Lung microvascular endothelial cell (primary cell): ENCODE measurements at places on chromosomes 11 and 22. TPM values are rescaled to one million over a fixed set of nuclear protein-coding genes. Genes with fewer than 3 reads are reported as not detected.

BSX gene
- not detected in 2 replicates for total RNA-seq

DNA sequence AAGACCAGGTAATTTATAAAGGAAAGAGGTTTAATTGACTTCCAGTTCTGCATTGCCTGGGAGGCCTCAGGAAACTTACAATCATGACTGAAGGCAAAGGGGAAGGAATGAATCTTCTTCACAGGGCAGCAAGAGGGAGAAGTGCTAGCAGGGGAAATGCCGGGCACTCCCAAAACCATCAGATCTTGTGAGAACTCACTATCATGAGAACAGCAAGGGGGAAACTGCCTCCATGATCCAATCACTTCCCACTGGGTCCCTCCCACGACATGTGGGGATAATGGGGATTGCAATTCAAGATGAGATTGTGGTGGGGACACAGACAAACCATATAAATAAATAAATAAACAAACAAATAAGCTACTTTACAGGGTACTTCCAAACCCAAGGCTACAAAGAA is 28.8 kb upstream of the EXPH5 start:
- DNase-seq, result no peak

DNA sequence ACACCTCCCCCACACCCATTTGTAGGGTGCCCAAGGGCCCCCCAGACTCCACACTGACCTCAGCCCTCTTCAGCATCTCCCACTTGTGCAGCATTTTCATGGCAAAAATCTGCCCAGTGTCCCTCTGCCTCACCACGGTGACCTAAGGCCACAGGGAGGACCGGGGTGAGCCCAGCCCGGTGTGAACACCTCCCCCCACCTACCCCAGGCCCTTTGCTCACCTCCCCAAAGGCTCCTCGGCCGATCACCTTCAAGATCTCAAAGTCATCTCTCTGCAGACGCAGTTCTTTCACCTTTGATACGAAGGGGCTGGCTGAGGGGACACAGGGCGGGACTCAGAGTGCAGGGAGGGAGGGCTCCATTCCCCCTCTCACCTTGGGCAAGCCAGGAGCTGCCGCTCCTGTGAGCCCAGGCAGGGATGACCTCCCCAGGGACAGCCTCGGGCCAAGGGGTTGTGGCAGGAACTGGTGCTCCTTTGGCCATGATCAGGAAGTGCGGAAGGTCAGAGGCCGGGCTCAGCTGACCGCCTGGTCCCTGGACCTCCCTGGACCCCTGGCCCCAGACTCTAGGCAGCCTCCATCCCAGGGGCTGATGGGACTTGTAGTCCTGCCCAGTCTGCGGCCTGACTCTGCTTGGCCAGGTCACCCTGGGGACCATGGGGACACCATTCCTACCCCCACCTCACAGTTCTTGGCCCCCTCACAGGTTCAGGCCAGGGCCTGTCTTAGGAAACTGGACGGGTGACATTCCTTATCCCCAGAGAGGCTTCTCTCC is 2.7 kb downstream of the CDC42BPG start:
- DNase-seq, result no peak

OR6A2 gene
- under 0.01 TPM in 2 replicates for total RNA-seq

DNA sequence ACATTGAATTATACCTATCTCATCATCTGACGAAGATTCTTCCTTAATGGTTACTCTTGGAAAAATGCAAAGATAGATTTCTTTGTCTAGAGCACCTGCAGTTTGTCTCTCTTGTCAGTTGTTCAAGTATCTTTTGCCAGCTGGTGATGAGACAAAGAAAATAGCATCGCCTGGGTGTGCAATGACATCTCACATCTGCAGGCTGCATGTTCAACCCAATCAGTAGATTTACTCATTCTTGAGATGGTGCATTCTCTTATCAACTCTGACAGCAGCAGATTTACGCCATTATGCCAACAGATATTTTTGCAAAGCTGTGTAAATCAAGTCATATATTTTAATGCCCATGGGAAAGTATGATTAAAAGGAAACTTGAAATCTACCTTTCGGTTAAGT is 164.6 kb upstream of the PDGFD start:
- no peak for DNase-seq

GRCh38 chr11:125923012-125923579 is 18.8 kb downstream of the DDX25 start:
- DNase-seq, result peak; percentile 73

- DNase-seq, result peak; percentile 59
Measured at GRCh38 chr11:72308226-72309073, 64.5 kb upstream of the PHOX2A start.

OR51F2 gene
- total RNA-seq, result not detected in 2 replicates

DNA sequence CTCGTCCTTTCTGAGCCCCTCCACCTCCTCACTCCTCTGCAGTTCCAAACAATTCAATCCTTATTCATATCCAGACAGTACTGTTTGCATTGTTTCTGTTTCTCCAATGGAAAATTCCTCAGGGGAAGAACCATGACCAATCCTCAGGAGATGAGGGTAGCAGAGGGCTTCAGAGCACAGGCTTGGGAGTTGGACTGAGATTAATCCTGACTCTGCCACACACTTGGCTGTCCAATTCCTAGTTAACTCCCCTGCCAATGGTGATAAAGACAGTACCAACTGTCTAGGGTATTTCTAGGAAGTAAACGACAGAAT is 58.0 kb downstream of the MICAL3 start:
- DNase-seq, result no peak

DNA sequence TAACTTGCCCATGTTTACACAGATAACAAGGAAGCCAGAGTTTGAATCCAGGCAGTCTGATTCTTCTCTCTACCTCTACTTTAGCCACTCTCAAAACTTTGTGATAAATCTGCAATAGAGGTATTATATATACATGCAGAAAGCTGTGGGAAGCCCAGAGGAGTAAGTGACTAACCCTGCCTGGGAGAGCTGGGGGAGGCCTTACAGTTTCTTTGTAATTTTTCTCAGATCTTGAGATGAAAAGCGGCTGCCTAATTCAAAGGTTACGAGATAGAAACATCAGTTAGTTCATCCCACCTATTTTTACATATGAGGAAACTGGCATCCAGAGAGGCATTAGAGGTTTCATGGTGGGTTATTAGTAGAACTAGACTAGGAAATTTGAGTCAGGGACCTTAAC is 4.9 kb downstream of the STIM1 start:
- no peak for DNase-seq

DNA sequence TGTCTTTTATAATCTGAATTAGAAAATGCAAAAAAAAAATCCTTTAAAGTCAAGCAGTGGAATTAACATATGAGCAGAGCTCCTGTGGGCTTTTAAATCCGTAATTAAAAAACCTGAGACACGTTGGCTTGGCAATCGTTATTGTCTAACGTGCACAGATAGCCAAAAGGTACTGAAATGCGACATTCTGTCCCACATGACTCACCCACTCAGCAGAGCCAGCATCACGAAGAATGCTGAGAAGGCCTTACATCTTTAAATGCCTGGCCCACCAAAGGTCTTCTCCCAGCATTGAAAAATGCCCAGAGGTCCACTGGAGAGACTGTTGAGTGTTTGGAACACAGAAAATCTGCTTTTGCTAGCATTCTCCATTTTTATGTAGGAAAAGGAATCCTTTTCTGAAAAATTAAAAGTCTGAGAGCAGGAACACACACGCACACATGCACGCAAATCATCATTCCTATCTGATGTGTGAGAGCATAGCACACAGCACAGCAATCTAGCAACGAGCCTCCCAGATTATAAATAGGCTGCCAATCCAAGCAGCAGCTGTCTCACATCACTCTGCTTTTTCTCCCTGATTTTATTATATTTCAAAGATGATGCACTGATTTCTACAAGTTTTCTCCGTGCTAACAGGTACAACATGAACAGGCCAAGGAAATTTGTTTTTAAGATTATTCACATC is 94.5 kb downstream of the PHF21A start:
- no peak for DNase-seq

GAS2L1 gene
- total RNA-seq, result 12.6 and 18.3 TPM in 2 replicates

PITPNB gene
- total RNA-seq, result 17.7 and 23.4 TPM in 2 replicates

DNA sequence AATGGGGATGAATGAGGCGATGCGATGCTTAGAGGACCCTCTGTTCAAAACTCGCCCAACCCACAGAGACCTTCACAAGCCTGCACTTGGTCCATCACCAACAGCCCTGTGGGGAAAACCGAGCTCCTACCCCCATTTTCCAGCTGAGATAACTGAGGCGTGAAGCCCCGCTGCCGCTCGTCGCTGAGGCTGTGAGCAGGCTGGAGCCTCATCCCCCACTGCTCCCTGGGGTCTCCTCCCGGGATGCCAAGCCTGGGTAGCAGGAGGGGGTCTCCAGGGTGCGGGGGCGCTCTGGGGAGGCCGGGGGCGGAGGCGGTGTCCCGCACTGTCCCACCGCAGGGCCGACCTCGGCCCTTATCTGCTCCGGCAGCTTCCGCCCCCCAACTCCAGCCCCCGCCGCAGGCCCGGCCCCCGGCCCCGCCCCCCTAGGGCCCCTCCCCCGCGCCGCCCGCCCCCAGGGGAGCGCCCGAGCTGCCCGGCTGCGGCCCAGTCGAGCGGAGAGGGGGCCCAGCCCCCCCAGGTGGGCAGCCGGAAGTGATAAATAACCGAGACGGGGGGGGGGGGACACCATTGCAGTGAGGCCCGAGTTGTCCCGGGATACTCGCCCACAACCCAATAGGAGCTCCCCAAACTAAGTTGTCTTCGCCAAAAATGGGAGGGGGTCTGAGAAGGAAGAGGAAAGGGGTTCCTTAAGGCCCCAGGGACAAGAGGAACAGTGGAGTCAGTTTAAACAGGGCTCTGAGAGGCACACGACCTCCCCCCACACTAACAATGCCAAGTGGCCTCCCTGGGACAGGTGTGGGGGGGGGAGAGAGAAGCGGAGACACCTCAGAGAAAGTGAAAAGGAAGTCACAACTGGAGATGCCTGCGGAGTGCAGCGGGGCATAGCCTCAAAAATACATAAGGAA is 8.3 kb upstream of the SLC39A13 start:
- DNase-seq, result peak; percentile 41

MOGAT2 gene
- not detected in 2 replicates for total RNA-seq

DNA sequence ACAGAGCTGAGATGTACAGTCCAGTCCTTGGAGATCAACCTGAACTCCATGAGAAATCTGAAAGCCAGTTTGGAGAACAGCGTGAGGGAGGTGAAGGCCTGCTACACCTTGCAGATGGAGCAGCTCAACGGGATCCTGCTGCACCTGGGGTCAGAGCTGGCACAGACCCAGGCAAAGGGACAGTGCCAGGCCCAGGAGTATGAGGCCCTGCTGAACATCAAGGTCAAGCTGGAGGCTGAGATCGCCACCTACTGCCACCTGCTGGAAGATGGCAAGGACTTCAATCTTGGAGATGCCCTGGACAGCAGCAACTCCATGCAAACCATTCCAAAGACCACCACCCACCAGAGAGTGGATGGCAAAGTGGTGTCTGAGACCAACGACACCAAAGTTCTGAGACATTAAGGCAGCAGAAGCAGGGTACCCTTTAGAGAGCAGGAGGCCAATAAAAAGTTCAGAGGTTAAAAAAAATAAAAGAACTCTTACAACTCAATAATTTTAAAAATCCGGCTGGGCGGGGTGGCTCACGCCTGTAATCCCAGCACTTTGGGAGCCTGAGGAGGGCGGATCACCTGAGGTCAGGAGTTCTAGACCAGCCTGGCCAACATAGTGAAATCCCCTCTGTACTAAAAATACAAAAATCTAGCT is 69.9 kb upstream of the RTL6 start:
- DNase-seq, result peak; percentile 64

- no peak for DNase-seq
Measured at GRCh38 chr11:3189886-3190583, 24.9 kb upstream of the OSBPL5 start.

DNA sequence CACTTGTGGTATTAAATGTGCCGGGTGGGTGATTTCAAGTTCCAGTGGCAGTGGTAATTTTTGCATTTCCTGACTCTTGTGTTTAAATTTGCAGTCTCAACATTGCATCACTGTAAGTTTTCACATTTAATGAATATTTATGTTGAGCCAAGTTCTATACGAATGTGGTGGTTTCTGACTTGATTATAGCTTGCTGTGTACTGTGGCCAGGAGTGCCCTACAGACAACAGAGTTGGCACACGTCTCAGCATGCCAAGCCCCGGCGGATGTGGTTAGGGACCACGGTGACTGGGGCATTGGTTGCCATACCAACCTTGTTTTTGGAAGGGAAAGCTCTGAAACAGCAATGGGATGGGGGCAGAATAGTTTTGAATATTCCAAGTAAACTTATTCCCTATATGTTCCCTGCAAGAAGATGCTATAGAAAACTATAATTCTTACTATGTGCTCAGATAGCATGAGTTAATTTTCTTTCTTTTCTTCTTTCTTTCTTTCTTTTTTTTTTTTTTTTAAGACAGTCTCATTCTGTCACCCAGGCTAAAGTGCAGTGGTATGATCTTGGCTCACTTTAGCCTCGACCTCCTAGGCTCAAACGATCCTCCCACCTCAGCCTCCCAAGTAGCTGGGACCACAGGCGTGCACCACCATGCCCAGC is 16.0 kb downstream of the ZNRF3 start:
- no peak for DNase-seq

GRCh38 chr11:14980854-14981253 is 8.7 kb upstream of the CALCA start:
- DNase-seq, result peak; percentile 20

GRCh38 chr22:22802339-22802970 is 85.2 kb upstream of the IGLL5 start:
- no peak for DNase-seq

PATE4 gene
- not detected in 2 replicates for total RNA-seq

LRRC4C gene
- total RNA-seq, result not detected in 2 replicates

GRCh38 chr11:108780119-108780518 is 115.2 kb downstream of the DDX10 start:
- DNase-seq, result no peak

CABP4 gene
- total RNA-seq, result 0.60 and 1.3 TPM in 2 replicates

DNA sequence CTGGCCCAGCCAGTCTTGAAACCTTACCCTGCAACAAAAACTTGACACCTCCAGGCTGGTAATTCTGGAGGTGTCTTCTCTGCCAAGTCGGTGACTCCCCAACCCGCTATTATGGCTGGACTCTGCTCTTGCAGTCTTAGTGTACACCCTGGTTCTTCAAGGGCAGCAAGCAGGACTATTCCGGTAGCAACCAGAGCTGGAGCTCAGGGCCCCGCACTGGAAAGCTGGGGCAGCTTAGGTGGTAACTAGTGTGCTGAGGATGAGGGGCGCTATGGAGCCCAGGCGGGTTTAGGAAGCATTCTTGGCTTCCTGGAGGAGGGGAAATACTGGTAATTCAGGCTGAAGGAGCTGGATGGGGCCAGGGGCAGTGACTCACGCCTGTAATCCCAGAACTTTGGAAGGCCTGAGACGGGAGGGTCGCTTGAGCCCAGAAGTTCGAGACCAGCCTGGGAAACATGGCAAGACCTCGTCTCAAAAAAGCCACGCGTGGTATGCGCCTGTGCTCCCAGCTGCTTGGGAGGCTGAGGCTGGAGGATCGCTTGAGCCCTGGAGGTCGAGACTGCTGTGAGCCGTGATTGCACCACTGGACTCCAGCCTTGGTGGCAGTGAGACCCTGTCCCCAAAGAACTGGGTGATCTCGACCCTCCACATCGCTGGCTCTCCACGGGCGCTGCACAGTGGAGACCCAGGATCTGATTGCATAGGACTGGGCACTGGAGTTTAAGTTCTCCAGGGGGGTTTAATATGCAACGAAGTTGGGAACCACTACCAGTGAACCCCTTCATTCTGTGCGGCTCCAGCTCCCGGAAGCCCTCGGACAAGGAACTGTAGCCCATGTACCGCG is 10.6 kb upstream of the AIFM3 start:
- DNase-seq, result no peak

- DNase-seq, result no peak
Measured at GRCh38 chr22:19036523-19037273, 85.5 kb downstream of the DGCR2 start.

- no peak for DNase-seq
Measured at GRCh38 chr22:41261541-41262249, 21.0 kb upstream of the CHADL start.
